ENCODE measurements at places on chromosomes 7 and 10.

GRCh38 chr10:110093722-110094121 lies 85.9 kb downstream of the ADD3 start:
- no peak for DNase-seq

DNA sequence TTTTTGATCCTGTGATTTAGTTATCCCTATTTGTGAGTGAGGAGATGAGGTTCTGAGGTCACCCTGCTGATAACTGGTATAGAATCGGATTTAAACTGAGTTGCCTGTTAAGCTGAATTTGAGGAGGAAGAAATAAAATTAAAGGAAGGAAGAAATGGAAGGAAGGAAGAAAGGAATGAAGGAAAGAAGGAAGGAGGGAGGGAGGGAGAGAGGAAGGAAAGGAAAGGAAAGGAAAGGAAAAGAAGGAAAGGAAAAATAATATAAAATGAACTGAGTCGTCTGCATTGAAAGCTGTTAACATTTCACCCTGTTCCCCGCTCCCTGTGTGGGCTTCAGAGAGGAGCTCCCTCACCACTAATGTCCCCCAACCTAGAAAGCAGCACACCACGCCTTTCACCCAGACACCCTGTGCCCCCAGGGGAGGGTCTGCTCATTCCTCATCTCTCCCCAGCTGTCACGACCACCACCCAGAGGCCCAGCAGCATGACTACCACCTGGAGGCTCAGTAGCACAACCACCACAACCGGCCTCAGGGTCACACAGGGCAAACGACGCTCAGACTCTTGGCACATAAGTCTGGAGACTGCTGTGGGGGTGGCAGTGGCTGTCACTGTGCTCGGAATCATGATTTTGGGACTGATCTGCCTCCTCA lies 16.3 kb downstream of the PILRA start:
- DNase-seq: no peak

- no peak for DNase-seq
These were observed 60.9 kb downstream of the C10orf90 start for GRCh38 chr10:126609566-126609965.

- DNase-seq: no peak
These were observed 5.7 kb upstream of the GSTK1 start for GRCh38 chr7:143257501-143257900.

DNA sequence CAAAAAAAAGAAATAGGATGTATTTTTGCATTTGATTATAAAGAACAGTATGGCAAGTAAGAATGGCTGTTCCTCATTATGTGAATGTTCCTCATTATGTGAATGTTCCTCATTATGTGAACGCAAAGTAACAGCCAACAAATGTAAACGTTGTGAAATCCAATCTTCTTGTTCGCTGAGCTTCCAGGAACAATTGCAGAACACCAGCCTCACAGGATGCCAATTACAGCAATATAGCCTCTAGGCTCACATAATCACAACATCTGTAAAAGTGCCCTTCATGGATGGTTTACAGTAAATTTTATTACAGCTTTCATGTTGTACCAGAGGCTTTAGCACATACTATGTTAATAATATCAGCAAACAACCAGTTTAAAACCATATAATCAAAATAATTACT lies 71.6 kb downstream of the THSD7A start:
- no peak for DNase-seq
